ENCODE measurements at places on chromosomes 16 and 17.

DNA sequence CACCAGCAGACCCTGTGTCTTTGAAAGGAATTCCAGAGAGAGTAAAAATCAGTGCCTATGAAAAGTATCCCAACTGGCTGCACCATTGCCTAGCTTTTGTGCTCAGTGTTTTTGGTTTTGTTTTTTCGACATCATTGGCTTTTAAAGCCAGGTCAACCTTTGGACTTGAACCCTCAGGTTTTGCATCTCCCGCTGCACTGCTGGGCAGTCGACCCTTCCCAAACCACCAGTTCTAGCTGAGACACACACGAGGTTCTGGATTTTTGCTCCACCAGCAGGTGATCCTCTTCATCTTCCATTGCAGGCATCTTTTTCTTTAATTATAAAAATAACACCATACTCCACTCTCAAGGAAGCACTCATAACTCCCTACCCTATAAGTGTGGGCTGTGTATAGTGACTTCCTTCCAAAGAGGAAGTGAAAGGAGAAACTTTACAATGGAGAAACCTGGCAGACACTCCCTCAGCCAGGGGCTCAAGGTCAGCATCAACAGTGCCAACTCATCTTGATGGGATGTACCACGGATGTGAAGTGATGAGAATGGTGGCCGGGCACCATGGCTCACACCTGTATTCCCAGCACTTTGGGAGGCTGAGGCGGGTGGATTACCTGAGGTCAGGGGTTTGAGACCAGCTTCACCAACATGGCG lies 57.8 kb downstream of the BMERB1 start:
- no peak for DNase-seq

- no peak for DNase-seq
Measured at GRCh38 chr16:921321-921905, 49.4 kb downstream of the LMF1 start.

DNA sequence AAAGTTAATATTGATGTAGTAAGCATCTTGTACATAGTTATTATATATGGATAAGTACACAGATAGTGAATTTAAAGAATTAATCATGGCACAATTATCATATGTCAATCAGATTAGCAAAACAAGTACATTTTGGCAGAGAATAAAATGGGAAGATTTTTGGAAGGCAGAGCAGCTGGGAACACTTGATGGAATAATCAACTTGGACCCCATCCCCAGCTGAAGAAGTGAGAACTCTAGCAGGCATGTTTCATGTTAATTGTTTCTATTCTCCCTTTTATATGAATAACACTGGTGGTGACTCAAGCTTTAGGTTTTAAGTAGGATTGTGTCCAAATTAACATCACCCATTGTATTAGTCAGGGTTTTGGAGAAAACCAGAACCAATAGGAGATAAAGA lies 198.7 kb downstream of the KCNJ2 start:
- no peak for DNase-seq

DNA sequence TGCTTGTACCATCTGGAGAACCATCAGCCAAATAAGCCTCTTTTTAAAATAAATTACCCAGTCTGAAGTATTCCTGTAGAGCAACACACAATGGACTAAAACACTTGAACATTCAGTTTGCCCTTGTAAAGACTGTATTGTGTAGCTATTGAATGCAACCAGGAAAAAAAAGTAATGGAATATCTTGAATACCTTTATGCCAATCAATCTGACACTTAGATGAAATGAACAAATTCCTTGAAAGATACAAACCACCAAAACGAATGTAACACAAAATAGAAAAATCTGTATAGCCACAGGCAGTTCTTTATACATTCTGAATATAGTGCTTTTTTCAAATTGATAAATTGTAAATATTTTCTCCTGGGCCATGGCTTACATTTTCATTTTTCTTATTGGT lies 63.3 kb upstream of the KCNJ16 start:
- no peak for DNase-seq

- no peak for DNase-seq
Measured at GRCh38 chr17:50258647-50259476, 15.4 kb upstream of the TMEM92 start.

GRCh38 chr16:53755026-53755910 lies 51.3 kb downstream of the FTO start:
- DNase-seq = no peak

- no peak for DNase-seq
Measured at GRCh38 chr16:75197522-75198134, 9.3 kb downstream of the CTRB2 start.

DNA sequence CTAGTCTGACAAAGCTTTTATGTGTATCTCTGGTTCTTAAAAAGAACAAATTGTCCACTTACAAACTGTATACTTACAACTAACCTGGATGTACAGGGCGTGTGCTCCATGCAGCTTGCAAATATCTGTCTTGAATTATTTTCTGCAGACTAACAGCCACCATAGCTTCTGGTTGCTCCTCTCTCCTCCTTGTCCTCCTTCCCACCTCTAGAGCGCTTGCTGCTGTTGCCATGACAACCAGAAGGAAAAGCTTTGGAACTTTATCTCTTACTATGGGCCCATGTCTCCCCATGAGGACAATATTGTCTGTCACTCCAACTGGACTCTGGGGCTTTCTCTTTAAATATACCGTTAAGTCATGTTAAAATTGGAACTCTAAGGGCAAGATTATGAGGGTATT lies 71.5 kb upstream of the DHX40 start:
- no peak for DNase-seq

- DNase-seq = no peak
Measured at GRCh38 chr17:8153031-8153451, 837 bp upstream of the PER1 start.

DNA sequence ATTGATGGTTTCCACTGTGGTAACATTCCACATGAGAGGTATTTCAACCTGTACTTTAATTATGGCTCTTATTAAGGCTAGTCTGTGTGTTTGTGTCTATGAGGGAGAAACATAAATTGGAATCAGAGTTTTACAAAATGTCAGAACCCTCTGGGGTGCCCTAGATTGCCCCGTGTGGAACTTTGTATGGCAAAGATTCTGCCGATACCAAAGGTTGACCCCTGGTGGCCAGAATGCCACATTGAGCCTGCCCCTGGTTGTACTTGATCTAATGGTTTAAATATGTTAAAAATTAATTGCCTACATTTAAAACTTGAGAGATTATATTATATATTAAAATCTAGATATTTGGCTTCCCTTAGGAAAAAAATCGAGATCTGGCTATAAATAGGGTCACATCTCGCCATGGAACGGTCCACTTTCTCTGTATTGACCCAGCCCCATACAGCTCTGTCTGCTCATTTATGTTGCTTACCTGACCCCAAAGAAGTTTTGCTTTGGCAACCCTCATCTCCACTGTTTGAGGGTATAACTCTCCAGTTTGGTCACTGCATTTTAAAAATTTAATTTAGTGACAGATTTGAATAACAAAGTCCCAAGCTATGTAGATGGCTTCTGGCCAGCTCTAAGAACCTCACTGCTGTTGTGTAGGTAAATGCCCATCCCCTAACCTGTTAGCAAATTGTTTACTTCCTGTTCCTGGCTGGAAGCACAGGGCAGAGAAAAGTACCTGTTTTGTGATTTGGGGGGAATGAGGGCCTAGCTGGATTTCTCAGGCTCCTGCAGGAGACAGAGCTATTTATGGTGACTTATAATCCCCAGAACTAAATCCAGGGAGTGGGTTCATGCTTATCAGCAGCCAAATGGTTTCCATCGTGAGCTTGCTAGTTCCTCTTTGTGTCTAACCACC lies 95.0 kb downstream of the PLCG2 start:
- peak; percentile 20 for DNase-seq

DNA sequence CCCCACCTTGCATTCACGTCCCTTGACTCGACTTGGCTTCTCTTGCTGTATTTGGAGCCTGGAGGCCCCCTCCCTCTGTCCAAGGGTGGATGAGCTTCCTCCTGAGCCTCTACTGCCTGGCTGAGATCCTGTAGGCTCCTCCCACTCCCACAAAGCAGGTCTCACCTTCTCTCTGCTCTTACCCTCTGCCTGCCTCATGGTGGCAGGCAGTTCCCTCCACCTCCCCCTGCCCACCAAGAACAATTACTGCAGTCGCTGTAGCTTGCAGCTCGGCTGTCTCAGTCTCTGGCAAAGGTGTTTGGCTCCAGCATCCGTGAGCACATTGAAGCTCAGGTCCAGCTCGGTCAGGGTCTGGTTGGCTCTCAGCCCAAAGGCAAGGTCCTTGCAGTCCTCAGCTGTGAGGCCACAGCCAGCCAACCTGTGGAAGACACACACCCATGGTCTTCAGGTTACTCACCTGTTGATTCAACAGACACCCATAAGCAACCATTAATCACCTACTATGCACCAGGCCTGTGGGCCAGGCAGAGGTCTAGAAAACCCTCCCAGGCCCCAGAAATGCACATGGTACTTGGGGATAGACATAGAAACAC lies 42.6 kb downstream of the NLRP1 start:
- no peak for DNase-seq

- DNase-seq = no peak
Measured at GRCh38 chr17:5629128-5629527, 44.8 kb upstream of the NLRP1 start.

GRCh38 chr16:10740000-10740844 lies 3.4 kb upstream of the NUBP1 start:
- no peak for DNase-seq

- DNase-seq = no peak
Measured at GRCh38 chr17:60169921-60170817, 20.4 kb downstream of the CA4 start.

- no peak for DNase-seq
Measured at GRCh38 chr17:65121916-65122806, 15.0 kb upstream of the RGS9 start.

GRCh38 chr17:16346721-16347271 lies 6.5 kb downstream of the CENPV start:
- DNase-seq = no peak

DNA sequence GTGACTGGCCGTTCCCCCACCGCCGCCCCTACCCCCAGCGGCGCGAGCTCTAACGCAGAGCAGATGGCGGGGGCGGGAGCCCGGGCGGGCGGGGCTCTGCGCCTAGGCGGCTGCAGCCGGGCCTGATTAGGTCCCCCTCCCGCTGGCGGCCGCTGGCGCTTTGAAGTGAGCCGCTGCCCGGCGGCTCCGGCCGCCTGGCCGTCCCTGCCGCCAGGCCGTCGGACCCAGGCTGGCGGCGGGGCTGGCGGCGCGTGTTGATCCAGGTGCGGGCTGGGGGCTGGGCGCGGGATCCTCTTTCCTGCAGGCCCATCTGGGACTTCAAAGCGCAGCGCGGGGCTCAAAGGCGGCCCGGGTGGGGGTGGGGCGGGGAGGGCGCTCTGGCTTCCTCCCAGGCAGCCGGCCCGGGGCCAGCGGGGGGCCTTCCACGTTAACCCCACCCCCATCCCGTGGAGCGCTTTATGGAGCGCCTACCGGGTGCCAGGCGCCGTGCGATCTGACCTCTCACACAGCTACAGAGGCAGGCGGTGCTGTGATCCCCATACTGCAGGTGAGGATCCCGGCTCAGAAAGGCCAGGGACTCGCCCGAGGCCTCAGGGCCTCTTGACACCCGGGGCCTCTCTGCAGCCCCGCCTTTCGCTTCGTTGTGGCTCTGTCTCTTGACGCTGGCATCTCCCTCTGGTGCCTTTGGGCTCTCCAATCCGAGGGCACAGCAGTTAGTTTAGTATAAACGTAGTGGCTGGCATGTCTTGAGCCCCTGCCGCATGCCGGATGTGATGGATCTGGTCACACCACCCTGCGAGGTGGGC lies 80.0 kb upstream of the NKD1 start:
- no peak for DNase-seq

- no peak for DNase-seq
Measured at GRCh38 chr17:77189148-77189547, 48.4 kb downstream of the SEC14L1 start.

- no peak for DNase-seq
Measured at GRCh38 chr16:10852286-10852685, 24.7 kb upstream of the CIITA start.

GRCh38 chr17:28385406-28385805 lies 13.9 kb downstream of the SARM1 start:
- peak; percentile 12 for DNase-seq

- DNase-seq = no peak
Measured at GRCh38 chr16:16578701-16579100, 199.8 kb downstream of the NPIPA7 start.

DNA sequence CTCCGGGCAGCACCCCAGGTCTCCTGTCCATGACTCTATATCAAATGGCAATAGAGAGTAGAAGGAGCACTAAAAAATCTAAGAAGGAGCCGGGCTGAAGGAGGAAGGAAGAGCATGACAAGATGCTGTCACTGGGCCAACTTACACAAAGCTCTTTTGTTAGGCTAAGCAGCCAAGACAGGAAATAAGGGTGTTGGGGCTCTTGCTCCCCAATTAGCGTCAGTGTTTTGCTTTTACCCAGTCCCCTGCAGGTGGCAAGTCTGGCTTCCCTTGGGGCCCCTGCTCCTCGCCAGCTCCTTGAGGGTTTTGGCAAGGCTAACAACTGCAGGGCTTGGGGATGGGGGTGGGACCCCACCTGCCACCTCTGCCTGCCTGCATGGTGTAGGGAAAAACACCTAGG lies 120.5 kb downstream of the CCT6B start:
- peak; percentile 54 for DNase-seq

- no peak for DNase-seq
Measured at GRCh38 chr17:77247609-77248008, 106.8 kb downstream of the SEC14L1 start.

- no peak for DNase-seq
Measured at GRCh38 chr17:30000755-30001257, 59.4 kb downstream of the EFCAB5 start.

GRCh38 chr16:56388209-56388608 lies 37.1 kb downstream of the AMFR start:
- DNase-seq = no peak

DNA sequence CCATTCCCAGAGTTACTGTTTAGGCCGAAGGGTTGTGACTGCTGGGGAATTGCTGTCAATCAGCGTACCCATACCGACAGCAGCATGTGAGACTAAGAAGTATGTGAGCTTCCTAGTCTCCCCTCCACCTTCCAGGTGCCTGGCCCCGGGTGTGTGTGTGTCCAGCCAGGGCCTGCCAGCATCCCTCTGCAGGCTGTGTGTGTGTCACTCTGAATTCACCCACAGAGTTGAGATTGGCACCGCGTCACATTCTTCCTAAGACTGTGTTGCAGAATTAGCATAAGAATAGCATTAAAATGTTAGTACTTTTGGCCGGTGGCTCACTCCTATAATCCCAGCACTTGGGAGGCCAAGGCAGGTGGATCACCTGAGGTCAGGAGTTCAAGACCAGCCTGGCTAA lies 31.8 kb downstream of the PRMT7 start:
- no peak for DNase-seq

- no peak for DNase-seq
Measured at GRCh38 chr16:16048904-16049582, 99.6 kb downstream of the ABCC1 start.

Data from CD4-positive, alpha-beta T cell treated with Interleukin-6 at 100 ng/mL for 8 hours (primary cell).